Fibroblast of mammary gland (primary cell): ENCODE measurements at places on chromosomes 16 and 17.

GRCh38 chr16:77763994-77764393, 24.4 kb upstream of the VAT1L start:
- no peak for DNase-seq

GRCh38 chr16:12330946-12331345, 354.4 kb downstream of the SNX29 start:
- DNase-seq: no peak

DNA sequence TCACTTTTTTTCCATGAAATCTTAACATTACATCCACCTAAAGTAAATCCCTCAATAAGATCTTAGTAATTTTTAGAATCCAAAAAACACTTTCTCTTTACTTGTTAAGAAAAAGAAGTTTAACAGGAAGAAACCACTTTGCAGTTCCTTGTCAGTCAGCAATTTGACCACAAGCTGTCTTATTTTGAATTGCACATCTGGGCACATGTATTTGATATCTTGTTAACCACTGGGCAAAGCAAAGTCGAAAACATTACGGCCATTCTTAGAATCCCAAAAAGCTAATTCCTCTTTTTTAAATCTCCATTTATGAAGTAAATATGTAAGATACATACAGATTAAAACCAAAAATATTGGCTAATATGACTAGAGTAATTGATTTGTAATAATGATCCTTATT, 1.1 kb downstream of the ABCA10 start:
- no peak for DNase-seq

GRCh38 chr16:48555597-48556242, 54.3 kb downstream of the N4BP1 start:
- DNase-seq: no peak
